Stimulated activated CD8-positive, alpha-beta memory T cell treated with anti-CD3 and anti-CD28 coated beads, Interleukin-4, amount 100 ng/mL, for 1 hour (primary cell): ENCODE measurements at places on chromosomes 3 and 15.

GRCh38 chr15:100727291-100727851 lies 125.0 kb downstream of the ASB7 start:
- DNase-seq, result no peak

DNA sequence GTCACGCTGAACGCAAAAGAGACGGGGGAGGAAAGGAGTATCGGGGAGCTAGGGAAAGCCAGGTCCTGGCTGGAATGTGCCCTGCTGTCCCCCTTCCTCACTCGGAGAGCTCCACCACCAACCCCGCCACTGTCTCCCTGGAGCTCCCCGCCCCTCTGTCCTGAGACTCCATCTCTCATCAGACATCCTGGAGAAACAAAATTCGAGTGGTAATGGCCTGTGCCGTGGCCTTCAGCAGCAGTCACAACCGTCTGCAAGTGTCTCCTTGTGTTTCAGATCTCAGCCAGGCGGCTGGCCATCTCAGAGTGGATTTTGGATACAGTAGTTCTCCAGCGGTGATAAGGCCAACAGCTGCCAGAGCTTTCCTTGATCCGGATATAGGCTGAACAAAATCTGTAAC lies 76.9 kb downstream of the OCA2 start:
- DNase-seq, result no peak

- no peak for DNase-seq
Observed at GRCh38 chr15:72233769-72234168, 2.8 kb upstream of the PKM start.

DNA sequence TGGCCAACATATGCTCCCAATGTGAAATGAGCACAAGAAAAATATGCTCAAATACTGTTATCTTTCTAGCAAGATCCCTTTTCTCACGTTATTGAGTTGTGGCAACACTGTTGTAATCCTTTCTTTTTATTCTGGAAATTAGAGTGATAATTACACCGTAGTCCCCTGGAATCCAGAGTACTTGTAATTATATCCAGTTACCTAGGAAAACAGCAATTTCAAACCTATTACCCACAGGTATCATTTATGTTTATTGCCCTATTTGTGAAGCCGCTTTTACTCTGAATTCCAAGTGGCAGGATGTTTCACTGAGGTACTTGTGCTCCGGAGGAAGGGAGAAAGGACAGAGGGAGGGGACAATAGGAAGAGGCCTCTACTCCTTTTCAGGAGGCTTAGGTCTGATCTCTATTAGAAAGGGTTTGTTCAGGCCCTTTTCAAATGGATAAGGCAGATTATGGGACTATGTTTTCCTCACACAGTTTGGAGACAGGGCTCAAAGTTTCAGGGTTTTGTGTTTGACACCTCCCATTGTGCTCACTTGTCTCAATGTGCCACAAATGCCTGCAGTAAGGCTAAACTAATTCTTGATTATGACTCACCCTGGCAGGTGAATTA lies 646.6 kb downstream of the TUSC7 start:
- DNase-seq, result no peak

- no peak for DNase-seq
Observed at GRCh38 chr15:100266166-100266565, 75.6 kb downstream of the ADAMTS17 start.
